ENCODE measurements at places on chromosomes 12 and 14.

DNA sequence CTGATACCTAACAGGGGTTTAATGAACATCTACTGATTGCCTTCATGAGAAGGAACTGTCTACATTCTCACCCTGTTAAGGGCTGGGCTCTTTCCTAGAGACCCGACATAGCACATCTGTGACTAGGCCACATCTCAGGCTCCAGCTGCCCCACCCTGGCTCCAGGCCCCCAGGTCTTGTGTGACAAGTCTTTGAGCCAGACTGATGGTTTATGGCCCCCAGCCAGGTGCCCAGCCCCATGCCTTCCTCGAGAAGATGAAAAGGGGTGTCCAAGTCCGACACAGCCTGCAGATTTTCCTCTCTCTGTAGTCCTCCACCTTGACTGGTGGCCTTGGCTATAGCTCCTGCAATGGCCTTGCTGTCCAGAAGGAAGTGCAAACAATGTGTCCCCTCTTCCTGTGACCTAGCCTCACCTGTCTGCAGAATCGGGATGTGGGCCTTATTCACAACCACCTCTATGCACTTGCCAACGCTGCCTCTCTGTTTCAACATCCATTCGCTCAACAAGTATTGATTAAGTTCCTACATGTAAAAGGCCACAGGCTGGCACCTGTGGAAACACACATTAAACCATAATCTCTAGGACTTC is 4.2 kb downstream of the ACTN1 start:
- DNase-seq = no peak

- DNase-seq = no peak
Observed at GRCh38 chr12:50477241-50477832, 27.4 kb upstream of the DIP2B start.

DNA sequence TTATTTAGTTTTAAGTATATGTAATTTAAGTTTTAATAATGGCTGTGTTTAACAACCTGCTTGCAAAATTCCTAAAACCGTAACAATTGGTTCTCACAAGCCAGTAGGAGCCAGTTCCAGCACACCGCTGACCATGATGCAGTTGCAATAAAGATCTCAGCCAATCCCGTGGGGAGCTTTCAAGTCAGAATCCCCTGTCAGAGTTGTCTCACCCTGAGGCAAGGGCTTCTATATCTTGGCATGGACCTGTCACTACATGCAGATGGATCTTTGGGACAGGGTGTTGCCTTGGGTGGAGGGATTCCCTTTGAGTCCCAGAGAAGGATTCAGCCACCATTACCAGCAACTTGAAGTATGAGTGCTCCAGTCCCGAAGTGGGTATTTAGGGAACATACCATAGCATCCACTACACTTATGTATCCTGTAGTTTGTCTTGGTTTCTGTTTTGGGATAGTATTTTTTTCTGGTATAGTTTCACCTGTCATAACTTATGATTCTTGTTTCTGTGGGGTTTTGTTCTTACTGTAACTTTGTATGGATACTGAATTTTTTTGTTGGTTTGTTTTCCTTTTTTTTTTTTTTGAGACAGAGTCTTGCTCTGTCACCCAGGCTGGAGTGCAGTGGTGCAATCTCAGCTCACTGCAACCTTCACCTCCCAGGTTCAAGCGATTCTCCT is 30.1 kb upstream of the LIMA1 start:
- DNase-seq = no peak

DNA sequence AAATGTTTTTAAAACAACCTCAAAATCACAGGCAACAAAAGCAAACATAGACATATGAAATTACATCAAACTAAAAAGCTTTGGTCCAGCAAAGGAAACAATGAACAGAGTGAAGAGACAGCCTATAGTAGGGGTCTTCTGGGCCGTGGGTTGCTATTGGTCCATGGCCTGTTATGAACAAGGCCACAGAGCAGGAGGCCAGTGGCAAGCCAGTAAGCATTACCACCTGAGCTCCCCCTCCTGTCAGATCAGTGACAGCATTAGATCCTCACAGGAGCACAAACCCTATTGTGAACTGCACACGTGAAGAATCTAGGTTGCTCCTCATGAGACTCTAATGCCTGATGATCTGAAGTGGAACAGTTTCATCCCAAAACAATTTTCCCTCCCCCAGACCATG is 174.0 kb downstream of the DIO2 start:
- no peak for DNase-seq

DNA sequence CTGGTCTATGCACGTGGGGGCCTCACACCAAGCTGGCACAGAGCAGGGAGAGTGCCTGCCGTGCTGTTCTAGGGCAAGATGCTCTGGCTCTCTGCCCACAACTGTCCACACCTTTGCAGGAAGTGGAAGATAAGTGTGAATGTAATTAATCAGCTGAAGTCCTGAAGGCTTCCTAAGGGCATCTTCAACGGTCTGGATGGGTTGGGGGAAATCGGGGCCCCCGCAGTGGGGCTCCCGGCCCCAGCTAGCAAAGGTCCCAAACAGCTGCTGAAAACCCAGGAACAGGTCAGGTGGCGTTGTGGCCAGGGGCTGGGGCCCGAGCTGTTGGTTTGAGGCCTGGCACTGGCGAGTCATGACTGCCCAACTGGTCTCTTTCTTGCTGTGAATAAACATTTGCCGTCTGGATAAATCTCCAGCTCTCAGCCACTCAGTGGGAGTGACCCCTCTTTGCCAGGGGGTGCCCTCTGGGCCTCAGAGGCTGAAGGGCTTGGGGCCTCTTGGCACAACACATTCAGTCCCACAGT is 6.7 kb upstream of the SLC25A29 start:
- no peak for DNase-seq

DNA sequence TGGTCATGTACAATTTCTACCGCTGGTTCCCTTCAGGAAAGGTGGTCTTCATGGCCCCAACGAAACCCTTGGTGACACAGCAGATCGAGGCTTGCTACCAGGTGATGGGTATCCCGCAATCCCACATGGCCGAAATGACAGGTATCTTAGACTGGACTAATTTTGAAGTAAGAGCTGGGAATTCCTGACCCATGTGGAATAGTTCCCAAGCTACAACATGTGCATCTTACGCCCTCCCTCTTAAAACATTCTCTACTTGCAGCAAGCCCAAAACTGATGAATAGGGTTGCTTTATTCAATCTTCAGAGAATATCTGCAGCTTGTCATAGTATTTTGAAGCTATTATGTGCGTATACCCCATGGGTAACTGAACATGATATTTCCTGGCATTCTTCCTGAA is 669 bp downstream of the FANCM start:
- DNase-seq = no peak
